ENCODE measurements at places on chromosomes 1 and 21. TPM values are rescaled to one million over a fixed set of nuclear protein-coding genes. Genes with fewer than 3 reads are reported as not detected.
A peak's percentile ranks its signal among the peaks of the same experiment; 100 is the strongest.

SMYD3 gene
- 21.0 TPM for total RNA-seq

MAP1LC3C gene
- not detected for total RNA-seq

SPATA45 gene
- not detected for total RNA-seq

TMEM50A gene
- 136 TPM for total RNA-seq

TFAP2E gene
- 1.9 TPM for total RNA-seq

LAMC1 gene
- total RNA-seq = 0.24 TPM

- H3K27ac ChIP-seq = no peak overlapping the region
- DNase-seq = no peak
- no peak overlapping the region for H3K4me3 ChIP-seq
- H3K27me3 ChIP-seq = no peaks in the 10 kb centered on the region
Measured at GRCh38 chr1:24022581-24023361, 42.6 kb upstream of the SRSF10 start.

DNA sequence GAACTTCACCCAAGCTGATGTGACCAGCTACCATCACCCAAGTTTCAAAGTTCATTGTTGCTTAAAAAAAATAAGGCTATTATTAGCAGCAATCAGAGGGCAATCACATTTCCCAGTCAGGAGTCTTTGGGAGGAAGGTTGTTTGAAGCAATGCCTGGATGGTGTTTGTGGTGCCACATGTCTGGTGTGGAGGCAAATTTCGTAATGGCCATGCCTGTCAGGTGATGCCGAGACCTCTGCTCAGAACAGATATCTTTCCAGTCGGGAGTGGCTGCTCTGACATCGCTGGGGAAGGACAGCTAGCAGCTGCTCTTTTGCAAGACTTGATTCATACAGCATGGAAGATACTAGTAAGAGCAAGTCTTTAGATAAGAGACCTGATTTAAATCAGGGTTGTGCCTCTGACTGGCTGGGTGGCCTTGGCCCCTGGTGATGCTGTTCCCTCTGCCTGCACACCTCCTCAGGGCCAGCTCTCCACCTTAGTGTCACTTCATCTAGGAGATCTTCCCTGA is 187.8 kb upstream of the JUN start:
- no peaks in the 10 kb centered on the region for H3K36me3 ChIP-seq
- no peak overlapping the region for H3K4me3 ChIP-seq
- no peak overlapping the region for H3K27ac ChIP-seq
- no peak for DNase-seq

DNA sequence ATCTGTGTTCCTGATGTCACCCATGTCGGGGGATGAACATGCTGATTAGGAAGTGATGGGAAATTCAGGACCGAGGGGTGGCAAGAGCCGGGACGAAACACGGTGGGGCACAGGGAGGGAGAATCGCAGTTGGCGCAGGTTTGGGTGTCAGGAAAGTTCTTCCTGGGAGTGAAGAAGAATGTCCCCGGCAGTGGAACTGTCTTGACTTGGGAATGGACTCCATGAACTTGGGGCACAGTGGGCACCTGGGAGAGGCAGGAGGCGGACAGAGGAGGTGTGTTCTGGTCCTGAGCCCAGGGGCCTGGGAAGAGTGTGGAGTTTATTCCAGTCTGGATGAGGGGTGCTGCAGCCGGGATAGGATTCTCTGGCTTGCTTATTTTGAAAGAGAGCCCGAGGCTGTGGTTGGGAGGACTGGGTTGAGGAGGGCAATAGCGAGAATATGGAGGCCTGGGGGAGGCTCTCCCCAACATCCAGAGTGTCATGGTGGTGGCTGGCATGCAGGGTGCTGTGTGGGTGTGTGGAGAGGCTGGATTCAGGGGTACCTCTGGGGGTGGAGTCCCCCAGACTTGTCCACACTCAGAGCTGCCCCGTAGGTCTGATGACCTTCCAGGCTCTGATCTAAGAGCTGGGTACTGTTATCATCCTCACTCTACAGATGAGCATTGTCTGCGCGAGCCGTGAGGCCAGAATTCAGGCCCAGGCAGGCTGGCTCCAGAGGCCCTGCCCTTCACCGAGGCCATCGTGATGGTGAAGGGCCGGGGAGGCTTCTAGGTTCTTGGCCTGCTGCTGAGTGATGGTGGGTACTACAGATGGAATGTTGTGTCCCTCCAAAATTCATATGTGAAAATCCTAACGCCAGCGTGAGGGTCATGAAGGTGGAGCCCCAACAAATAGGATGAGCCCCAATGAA is 274.5 kb upstream of the C1orf174 start:
- H3K4me1 ChIP-seq = no peaks in the 10 kb centered on the region
- no peak for DNase-seq
- H3K36me3 ChIP-seq = no peaks in the 10 kb centered on the region
- H3K4me3 ChIP-seq = no peak overlapping the region
- H3K27ac ChIP-seq = no peak overlapping the region

- H3K27me3 ChIP-seq = peaks cover 21% of the 10 kb centered on the region
- no peak for DNase-seq
- H3K4me1 ChIP-seq = peaks cover 17% of the 10 kb centered on the region
- H3K27ac ChIP-seq = no peak overlapping the region
- H3K4me3 ChIP-seq = no peak overlapping the region
Measured at GRCh38 chr1:16231331-16232315, 5.4 kb downstream of the CPLANE2 start.

GRCh38 chr1:159084152-159084551 is 7.6 kb upstream of the AIM2 start:
- H3K27me3 ChIP-seq = no peaks in the 10 kb centered on the region
- H3K36me3 ChIP-seq = no peaks in the 10 kb centered on the region
- DNase-seq = no peak
- H3K4me1 ChIP-seq = peaks cover 38% of the 10 kb centered on the region
- H3K4me3 ChIP-seq = no peak overlapping the region

DNA sequence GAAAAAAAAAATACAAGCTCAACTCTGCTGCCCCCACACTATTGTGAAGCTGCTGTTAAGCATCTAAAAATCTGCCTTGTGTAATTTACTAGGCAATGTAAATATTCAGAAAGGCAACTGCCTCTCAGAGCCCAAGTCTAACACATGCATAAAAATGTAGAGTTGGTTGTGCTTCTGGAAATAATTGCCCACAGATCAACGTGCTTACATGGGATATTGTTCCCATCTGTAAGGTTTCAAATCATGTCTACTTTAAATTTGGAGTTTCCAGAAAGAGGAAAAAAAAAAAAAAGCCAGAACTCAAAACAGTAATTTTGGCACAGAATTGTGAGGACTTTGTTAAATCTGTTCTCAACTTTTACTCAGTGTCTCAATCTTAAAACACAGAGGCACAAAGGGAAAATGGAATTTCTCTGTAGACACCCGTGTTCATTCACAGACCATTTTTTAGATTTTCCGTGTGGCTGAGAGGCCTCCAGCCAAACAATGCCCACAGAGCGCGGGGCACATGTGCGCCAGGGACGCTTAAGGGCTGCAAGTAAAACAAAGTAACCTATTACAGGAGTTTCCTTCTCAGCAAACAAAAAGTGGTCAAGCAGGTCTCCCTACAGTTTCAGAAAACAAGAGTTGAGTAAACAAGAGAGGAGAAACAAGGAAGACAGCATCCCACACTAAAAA is 115.5 kb downstream of the RERE start:
- H3K36me3 ChIP-seq = peaks cover 15% of the 10 kb centered on the region
- DNase-seq = peak; percentile 19
- H3K4me1 ChIP-seq = peaks cover 42% of the 10 kb centered on the region
- peak overlapping the region; percentile 91 for H3K27ac ChIP-seq
- peaks cover 24% of the 10 kb centered on the region for H3K27me3 ChIP-seq
- H3K4me3 ChIP-seq = peak overlapping the region; percentile 91

GRCh38 chr1:205043866-205044265 is 854 bp downstream of the CNTN2 start:
- H3K27me3 ChIP-seq = peaks cover 37% of the 10 kb centered on the region
- H3K36me3 ChIP-seq = no peaks in the 10 kb centered on the region
- H3K27ac ChIP-seq = no peak overlapping the region
- no peak for DNase-seq
- H3K4me3 ChIP-seq = no peak overlapping the region
- no peaks in the 10 kb centered on the region for H3K4me1 ChIP-seq

DNA sequence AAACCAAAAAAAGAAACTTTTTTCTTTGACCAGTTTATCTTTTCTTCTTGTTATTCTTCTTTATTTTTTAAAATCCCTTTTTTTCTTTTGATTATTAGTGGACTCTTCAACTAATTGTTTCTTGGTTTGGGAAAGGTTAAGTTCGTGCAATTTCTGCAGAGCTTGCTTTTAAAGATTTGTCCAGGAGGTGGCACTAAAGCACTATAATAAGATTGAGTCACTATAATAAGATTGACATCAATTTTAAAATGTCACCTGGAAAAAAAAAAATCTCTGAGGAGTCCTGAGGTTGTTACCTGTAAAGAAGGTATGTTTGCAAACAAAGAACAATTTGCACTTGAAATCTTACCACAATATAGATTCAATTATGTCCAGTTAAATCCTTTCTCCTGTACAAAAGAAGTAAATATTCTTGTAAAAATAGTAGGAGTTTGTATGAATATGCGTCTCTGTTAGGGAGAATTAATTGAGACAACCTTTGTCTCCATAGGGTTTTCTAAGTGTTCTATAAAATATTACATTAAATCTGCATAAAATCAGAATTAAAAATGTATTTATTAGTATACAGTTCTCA is 166.7 kb downstream of the ADGRL4 start:
- no peak overlapping the region for H3K4me3 ChIP-seq
- H3K27me3 ChIP-seq = no peaks in the 10 kb centered on the region
- peaks cover 15% of the 10 kb centered on the region for H3K4me1 ChIP-seq
- no peak overlapping the region for H3K27ac ChIP-seq
- peak; percentile 28 for DNase-seq

GRCh38 chr1:80341021-80341420 is 1334.5 kb upstream of the ADGRL4 start:
- H3K4me1 ChIP-seq = no peaks in the 10 kb centered on the region
- H3K27ac ChIP-seq = no peak overlapping the region
- H3K36me3 ChIP-seq = peaks cover 3% of the 10 kb centered on the region
- no peak for DNase-seq
- no peaks in the 10 kb centered on the region for H3K27me3 ChIP-seq

Data from activated T-cell treated with anti-CD3 and anti-CD28 coated beads, Interleukin-2, amount 50 U/mL, for 72 hours (primary cell).